ENCODE measurements at places on chromosomes 4 and X.

GRCh38 chrX:11481035-11481434 lies 184.7 kb downstream of the ARHGAP6 start:
- no peak for DNase-seq

DNA sequence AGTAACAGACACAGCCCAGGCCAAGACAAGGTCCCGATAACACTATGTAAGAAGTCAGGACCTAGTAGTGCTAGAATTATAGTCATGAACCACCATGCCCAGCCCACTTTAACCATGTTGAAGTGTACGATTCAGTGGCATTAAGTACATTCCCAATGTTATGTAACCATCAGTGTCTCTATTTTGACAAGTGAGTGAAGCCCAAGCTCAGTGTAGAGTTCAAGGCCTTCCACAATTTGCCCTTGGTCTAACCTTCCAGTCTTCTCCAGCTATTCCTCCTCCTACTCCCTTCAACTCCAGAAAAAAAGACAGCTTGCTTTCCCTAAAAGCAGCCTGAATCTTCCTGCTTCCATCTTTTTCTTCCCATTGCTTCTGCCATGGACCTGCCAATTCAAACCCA lies 31.5 kb downstream of the LIAS start:
- DNase-seq, result no peak

- no peak for DNase-seq
Observed at GRCh38 chr4:27791640-27792039, 931.0 kb downstream of the STIM2 start.

GRCh38 chr4:169650227-169650936 lies 30.0 kb downstream of the CLCN3 start:
- no peak for DNase-seq
